ENCODE measurements at places on chromosomes 2 and 18.

DNA sequence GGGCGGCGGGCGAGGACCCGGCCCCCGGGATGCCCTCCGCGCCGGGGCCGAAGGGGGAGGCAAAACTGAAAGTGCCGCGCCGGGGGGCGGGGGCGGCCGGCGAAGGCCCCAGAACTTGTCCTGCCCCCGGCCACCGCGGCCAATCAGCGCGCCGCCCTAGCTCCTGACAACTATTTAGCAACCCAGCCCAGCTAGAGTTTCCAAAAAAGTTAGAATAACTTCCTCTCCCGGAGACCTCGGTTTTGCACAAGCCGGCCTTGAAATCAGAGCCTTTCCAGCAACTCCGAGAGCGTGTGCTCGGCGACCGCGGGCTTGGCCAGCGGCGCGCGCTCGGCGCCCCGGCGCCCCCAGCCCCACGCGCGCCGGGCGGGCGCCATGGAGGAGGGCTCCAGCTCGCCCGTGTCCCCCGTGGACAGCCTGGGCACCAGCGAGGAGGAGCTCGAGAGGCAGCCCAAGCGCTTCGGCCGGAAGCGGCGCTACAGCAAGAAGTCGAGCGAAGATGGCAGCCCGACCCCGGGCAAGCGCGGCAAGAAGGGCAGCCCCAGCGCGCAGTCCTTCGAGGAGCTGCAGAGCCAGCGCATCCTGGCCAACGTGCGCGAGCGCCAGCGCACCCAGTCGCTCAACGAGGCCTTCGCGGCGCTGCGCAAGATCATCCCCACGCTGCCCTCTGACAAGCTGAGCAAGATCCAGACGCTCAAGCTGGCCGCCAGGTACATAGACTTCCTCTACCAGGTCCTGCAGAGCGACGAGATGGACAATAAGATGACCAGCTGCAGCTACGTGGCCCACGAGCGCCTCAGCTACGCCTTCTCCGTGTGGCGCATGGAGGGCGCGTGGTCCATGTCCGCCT, at the start of gene TWIST2:
TWIST2 (plus strand) TSS at position 245 of the 850 bp plus-strand sequence; CDS start at position 376, 131 bp downstream.
- no peak for DNase-seq

DNA sequence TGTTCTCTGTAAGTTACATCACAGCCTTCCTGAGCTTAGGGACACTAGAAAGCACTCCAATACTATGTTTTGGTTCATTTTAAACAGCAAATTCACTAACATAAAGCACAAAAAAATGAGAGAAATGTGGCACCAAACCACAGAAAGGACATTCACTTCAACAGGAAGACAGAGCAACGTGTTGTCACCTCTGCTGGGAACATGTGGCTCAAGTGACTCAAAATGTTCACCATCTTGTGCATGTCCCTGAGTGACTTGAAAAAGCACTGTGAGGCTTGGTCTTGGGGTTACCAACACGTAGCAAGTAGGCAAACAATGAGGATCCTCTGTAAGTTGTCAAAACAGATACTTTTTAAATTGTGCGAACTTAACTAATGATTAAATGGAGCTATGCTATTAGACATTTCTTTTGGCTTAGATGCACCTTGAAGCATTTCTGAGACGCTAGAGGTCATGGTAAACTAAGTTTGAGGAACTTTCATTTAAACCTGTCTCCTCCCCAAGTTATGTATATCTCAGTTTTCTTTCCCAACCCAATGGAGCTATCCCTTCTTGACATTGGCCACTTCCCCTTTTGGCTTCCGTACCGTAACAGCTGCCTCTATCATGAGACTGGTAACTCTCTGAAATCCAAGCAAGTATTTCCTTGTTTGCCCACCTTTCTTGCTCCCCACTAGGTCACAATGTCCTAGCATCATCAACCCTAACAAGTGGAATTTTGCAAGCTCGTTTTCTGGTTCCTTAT, 14.0 kb upstream of the ST6GAL2 start:
- no peak for DNase-seq

- no peak for DNase-seq
Observed at GRCh38 chr2:139600166-139600565, 820.0 kb upstream of the NXPH2 start.

DNA sequence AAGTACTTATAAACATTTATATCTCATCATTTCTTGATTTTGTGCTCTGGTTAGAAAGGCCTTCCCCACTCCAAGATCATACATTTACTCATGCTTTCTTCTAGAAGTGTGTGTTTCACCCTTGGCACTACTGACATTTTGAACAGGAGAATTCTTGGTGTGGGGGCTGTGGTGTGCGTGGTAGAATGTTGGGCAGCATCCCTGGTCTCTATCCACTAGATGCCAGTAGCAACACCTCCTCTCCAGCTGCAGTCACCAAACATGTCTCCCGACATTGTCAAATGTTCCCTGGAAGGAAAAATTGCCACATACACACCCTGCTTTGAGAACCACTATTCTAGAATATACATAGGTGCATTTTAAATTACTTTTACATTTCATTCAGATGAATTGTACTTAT, 8.7 kb upstream of the TGIF1 start:
- no peak for DNase-seq

GRCh38 chr2:195716466-195716865, 59.4 kb downstream of the SLC39A10 start:
- DNase-seq = no peak

- DNase-seq = no peak
Observed at GRCh38 chr2:16186661-16187481, 246.5 kb downstream of the MYCN start.

GRCh38 chr2:12081481-12082210, 335.2 kb downstream of the LPIN1 start:
- DNase-seq = no peak

DNA sequence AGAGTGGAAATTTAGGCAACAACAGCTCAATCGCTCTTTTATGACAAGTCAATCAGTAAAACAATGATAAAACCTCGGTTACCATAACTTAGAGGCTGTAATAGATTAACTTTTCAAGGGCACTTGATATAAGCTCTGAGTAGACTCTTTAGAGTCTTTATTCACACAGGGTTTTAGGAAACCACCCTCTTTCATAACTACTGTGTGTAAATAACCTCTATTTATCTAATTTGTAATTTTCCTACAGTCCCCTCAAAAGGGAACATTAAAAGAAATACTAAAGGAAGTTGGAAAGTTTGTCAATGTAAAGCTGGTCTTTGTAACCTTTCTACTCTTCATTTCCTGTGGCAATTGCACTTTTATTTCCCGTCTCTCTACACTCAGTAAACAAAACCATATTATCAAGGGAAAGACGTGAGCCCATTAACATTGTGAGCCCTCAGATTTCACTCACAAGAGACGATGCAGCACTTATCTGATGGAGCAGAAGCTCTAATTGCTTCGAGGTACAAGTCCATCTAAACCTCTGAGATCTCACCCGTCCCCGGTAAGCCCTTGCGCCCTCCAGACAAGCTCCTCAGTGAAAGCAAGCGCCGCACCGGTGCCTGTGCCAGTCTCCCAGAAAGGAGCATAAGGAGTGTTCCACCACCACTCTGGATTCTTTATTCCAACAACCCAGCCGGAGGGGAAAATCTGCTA, 1.1 kb upstream of the HOXD1 start:
- no peak for DNase-seq

DNA sequence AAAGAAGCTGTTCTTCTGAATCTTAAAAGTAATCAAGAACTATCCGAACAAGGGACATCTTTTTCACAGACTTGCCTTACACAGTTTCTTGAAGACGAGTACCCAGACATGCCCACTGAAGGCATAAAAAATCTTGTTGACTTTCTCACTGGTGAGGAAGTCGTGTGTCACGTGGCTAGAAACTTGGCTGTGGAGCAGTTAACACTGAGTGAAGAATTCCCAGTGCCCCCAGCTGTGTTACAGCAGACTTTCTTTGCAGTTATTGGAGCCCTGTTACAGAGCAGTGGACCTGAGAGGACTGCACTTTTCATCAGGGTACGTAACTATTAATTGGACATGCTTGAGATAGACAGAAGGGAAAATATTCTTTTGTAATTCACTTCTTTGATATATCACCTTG, 2.4 kb downstream of the MRPL44 start:
- DNase-seq = no peak

DNA sequence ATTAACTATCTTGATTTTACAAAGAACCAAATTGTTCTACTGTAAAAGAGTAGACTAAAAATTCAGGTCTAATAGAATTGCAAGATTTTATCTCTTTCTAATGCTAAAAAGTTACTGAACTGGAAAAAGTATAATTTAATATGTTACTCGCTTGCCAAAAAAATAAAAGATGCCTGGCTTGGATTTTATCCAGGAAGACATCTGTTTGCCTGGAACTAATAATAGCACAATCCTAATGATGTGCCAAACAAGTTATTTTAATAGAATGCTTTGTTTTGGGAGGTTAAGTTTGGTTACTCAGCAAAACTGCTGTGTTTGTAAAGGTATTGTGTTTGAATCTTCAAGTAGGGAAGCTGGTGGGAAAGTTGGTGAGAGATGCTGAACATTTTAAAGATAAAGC, 19.4 kb upstream of the ZSWIM2 start:
- no peak for DNase-seq

- no peak for DNase-seq
Observed at GRCh38 chr2:68418419-68418818, 48.7 kb downstream of the FBXO48 start.

DNA sequence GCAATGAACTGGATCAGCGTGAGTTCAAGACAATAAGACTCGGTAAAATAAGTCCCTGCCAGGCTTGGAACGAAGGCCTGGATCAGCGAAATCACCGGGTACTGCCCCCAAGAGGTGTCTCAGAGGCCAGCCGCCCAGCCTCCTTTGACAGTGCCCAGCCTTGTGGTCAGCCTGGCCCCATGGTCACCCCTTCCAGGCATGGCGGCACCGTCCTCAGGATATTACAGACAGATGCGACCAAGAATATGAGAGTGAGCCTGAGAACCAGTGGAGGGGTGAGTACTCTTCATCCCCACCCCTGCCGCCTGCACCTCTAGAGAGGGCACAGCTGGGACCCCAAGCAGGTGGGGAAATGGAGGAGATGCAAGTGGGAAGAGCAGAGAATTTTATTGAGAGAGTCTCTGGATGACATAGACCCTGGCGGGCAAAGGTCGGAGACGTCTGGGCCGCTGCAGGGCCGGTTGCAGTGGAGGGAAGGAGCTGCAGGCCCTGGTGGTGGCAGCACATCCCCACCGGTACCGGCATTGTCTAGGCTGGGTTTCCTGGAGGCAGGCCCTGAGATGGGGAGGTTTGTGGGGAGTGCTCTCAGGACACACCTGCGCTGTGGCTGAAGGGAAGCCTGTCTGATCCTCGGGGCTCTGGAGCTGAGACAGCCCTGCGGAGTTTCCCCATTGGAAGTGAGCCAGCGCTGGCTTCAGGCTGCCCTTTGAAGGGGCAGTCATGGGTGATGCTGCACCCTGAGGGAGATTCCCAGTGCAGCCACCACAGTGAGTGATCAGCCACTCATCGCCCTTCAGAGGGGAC, 190.0 kb downstream of the SEPTIN10 start:
- DNase-seq = no peak

- DNase-seq = no peak
Observed at GRCh38 chr2:236565879-236566402, 3.7 kb upstream of the ACKR3 start.

DNA sequence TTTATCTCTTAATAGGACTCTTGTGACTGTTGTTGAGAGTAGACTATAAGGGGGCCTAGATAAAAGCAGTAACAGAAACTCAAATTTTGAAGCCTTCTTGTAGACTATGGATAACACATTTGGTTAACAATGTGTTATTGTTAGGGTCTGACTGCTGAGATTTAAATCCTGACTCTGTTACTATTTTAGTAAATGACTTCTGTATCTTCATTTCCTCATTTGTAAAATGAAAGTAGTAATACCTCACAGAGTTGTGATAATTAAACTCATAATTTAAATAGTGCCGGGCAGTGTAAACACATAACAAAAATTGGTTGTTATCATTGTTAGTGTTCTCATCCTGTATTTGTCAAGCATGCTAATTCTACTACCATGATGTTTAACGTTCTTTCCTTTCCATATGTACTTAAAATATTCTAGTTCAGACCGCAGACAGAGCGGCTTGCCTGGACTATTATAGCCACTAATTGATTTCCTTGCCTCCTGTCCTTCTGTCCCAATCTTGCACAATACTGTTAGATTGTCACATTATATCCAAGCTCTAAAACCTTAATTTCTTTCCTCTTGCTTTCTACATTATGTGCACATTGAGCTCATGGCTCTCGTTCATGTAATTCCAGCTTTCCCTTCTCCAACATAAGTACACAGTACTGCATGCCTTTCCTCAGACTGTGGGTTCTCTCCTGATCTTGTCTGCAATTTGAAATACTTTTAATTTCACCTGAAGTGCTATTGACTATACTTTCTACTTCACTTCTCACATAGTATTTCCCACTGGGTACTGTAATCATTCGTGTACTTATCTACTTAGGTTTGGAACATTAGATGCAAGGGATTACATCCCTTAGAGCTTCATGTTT, 48.4 kb downstream of the RBBP8 start:
- DNase-seq = no peak
